Calu3 (cell line): ENCODE measurements at places on chromosomes 7 and 10. TPM values are rescaled to one million over a fixed set of nuclear protein-coding genes. Genes with fewer than 3 reads are reported as not detected.

GRCh38 chr10:124194199-124194824 lies 100.9 kb upstream of the CHST15 start:
- DNase-seq, result no peak
- peaks cover 37% of the 10 kb centered on the region for H3K27me3 ChIP-seq
- no peaks in the 10 kb centered on the region for H3K36me3 ChIP-seq
- no peaks in the 10 kb centered on the region for H3K4me1 ChIP-seq
- H3K27ac ChIP-seq, result no peak overlapping the region
- H3K4me3 ChIP-seq, result no peak overlapping the region

DNA sequence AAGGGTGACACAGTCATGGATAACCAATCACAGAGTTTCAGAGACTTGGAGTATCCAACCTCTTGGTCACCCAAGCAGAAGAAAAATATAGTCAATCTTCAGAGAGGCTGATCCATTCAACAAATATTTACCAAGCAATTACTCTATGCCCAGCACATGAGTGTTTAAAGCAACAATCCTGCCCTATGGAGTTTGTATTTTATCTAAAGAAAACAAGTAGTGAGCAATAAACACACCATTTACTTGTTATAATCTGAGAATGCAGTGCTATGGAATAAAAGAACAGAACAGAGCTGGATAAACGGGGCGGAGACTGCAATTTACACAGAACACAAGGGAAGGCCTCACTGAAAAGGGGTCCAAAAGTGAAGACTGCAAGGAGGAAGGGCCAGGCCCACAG lies 63.8 kb downstream of the GRB10 start:
- DNase-seq, result no peak
- no peak overlapping the region for H3K27ac ChIP-seq
- H3K4me3 ChIP-seq, result no peak overlapping the region
- H3K4me1 ChIP-seq, result peaks cover 34% of the 10 kb centered on the region
- no peaks in the 10 kb centered on the region for H3K27me3 ChIP-seq
- peaks cover 17% of the 10 kb centered on the region for H3K36me3 ChIP-seq

- peaks cover 46% of the 10 kb centered on the region for H3K27me3 ChIP-seq
- no peak for DNase-seq
- H3K4me1 ChIP-seq, result no peaks in the 10 kb centered on the region
- H3K36me3 ChIP-seq, result no peaks in the 10 kb centered on the region
- H3K27ac ChIP-seq, result no peak overlapping the region
- H3K4me3 ChIP-seq, result no peak overlapping the region
Observed at GRCh38 chr10:122571892-122572291, 11.3 kb downstream of the DMBT1 start.

GRCh38 chr10:28594406-28594805 lies 61.5 kb downstream of the WAC start:
- H3K4me3 ChIP-seq, result no peak overlapping the region
- peaks cover 38% of the 10 kb centered on the region for H3K4me1 ChIP-seq
- peaks cover 41% of the 10 kb centered on the region for H3K36me3 ChIP-seq
- H3K27ac ChIP-seq, result no peak overlapping the region

- no peaks in the 10 kb centered on the region for H3K27me3 ChIP-seq
- no peak for DNase-seq
- H3K4me3 ChIP-seq, result no peak overlapping the region
- peak overlapping the region; percentile 50 for H3K27ac ChIP-seq
- H3K4me1 ChIP-seq, result peaks cover 47% of the 10 kb centered on the region
Observed at GRCh38 chr10:14652067-14652466, 122.6 kb downstream of the FAM107B start.

DNA sequence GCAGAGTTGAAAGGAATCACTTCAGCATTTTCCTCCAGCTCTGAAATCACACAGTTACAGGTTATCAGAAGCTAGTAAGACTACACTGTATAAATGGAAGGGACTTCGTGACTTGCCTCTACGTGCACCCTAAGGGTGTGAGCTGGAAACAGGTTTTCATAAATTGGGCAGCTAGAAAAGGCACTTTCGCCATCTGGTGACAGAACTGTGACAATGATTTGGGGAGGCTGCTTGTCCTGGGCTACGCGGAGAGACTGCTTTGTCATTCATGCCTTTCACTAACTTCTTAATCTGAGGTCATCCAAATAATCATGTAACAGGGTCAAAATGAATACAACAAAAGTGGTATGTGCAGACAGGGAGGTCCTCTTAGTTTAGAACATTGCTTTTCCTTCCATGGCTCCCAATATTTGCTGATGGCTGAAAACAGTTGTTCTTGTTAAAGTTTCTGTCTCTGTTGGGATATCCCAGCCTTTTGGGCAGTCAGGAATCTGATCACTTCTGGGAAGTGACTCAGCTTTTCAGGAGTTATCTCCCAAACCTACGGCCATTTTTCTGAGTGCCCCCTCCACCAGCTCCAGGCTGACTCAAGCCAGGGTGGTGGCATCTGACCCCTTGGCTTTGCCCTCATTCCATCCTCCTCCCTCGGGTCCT lies 17.8 kb downstream of the VWC2 start:
- H3K36me3 ChIP-seq, result no peaks in the 10 kb centered on the region
- no peak overlapping the region for H3K27ac ChIP-seq
- no peaks in the 10 kb centered on the region for H3K4me1 ChIP-seq
- no peaks in the 10 kb centered on the region for H3K27me3 ChIP-seq
- H3K4me3 ChIP-seq, result no peak overlapping the region
- peak; percentile 46 for DNase-seq

DNA sequence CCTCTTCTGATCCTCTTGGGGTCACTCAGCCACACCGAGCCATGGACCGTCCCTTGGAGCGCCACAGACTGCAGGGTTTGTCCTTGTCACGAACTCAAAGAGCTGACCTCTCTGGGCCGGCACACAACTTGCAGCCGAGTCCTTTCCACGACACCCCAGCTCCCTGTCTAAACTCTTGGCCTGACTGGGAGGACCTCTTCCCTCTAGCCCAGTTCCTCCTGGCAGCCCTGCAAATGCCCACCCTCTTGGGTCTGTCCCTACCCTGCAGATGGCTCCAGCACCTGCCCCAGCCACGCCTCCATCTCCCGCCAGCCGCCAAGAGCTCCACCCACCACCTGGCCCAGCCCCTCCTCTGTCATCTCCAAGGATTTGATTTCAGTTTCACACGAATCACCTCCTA lies 339.2 kb downstream of the DNAJB6 start:
- no peaks in the 10 kb centered on the region for H3K27me3 ChIP-seq
- H3K4me3 ChIP-seq, result no peak overlapping the region
- H3K4me1 ChIP-seq, result peaks cover 7% of the 10 kb centered on the region
- no peak overlapping the region for H3K27ac ChIP-seq

- no peaks in the 10 kb centered on the region for H3K27me3 ChIP-seq
- H3K4me1 ChIP-seq, result peaks cover 12% of the 10 kb centered on the region
- no peaks in the 10 kb centered on the region for H3K36me3 ChIP-seq
- no peak overlapping the region for H3K27ac ChIP-seq
Observed at GRCh38 chr10:119754085-119754484, 28.2 kb downstream of the INPP5F start.

DNA sequence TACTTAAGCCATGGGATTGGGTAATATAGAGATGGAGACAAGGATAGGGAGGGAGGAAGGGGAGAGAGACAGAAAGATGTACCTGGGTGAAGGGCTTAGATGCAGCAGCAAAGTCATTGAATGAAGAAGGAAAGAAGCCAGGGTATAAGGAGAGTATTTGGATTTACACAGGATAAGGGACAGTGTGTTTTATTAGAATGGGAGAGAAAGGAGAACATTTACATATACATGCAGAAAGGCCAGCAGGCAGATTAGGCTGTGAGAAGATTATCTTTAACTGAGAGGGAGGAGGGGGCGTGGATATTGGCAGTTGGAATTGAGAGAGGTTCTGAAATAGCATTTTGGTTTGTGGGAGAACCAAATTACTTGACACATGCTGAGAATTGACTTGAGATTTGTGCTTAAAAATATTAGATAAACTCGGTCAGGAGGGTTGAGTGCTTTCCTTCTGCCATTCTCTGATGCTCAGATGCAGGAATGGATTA lies 161.5 kb upstream of the ZNF804B start:
- DNase-seq, result no peak
- no peaks in the 10 kb centered on the region for H3K27me3 ChIP-seq
- H3K4me1 ChIP-seq, result no peaks in the 10 kb centered on the region
- no peaks in the 10 kb centered on the region for H3K36me3 ChIP-seq
- no peak overlapping the region for H3K27ac ChIP-seq

DNA sequence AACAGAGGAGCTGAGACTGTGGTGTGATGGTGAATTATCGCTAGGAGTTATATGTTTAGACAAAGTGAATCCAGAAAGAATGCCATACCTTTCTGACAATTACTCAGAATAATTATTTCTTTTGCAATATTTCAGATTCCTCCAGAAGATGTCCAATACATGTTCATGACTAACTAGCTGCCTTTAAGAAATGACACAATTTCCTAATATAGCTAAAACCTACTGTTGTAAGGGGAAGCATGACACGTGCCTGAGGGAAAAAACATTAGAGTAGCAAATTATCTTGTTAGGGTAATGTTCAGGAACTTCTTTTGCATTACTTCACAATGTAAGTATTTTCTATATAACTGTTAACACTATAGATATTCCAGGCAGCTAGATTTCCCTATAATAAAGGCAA lies 150.3 kb downstream of the COL28A1 start:
- no peaks in the 10 kb centered on the region for H3K36me3 ChIP-seq
- H3K4me1 ChIP-seq, result no peaks in the 10 kb centered on the region
- no peak overlapping the region for H3K4me3 ChIP-seq
- DNase-seq, result no peak
- H3K27ac ChIP-seq, result no peak overlapping the region

GRCh38 chr7:151683615-151684407 lies 164.1 kb upstream of the RHEB start:
- no peak overlapping the region for H3K4me3 ChIP-seq
- H3K27me3 ChIP-seq, result no peaks in the 10 kb centered on the region
- peaks cover 5% of the 10 kb centered on the region for H3K36me3 ChIP-seq
- no peak for DNase-seq
- H3K27ac ChIP-seq, result no peak overlapping the region

- DNase-seq, result no peak
- H3K27me3 ChIP-seq, result no peaks in the 10 kb centered on the region
- H3K4me3 ChIP-seq, result no peak overlapping the region
- H3K4me1 ChIP-seq, result no peaks in the 10 kb centered on the region
- H3K27ac ChIP-seq, result no peak overlapping the region
Observed at GRCh38 chr7:70744492-70744891, 387.5 kb upstream of the GALNT17 start.

DNA sequence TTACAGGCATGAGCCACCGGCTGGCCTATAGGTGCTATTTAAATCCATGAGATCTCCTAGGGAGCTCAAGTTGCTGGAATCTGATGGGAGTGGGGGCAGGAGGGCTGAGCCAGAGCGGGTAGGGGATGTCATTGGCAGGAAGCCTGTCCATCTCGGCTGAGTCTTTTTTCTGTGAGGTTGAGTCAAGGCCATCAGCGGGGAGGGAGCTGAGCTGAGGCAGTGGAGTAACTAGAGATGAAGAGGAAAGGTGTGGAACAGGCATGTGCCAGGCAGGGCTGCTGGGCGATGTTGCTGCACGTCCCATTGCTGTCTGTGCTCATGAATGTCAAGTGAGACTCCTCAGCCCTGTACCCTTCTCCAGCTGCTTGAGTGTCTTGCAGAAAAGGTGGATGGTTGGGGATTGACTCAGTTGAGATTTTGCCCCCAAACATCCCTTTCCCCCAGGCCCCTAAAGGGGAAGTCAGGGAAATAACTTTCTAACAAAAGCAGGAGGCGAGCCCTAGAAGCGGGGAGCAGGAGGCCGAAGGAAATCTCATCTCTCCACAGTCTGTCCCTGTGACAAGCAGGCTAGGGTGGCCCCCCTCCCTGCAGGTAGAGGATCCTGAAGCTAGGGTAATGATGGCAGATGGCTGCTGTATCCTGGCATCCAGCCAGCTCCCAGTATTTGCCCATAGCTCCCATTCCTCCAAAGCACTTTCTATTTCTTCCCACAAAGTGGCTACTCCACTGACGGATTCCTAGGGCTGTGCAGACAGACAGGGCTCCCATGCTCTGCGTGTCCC lies 5.4 kb downstream of the ATP6V1F start:
- H3K27me3 ChIP-seq, result peaks cover 7% of the 10 kb centered on the region
- DNase-seq, result no peak
- H3K27ac ChIP-seq, result peak overlapping the region; percentile 23
- H3K4me1 ChIP-seq, result peaks cover 21% of the 10 kb centered on the region

DNA sequence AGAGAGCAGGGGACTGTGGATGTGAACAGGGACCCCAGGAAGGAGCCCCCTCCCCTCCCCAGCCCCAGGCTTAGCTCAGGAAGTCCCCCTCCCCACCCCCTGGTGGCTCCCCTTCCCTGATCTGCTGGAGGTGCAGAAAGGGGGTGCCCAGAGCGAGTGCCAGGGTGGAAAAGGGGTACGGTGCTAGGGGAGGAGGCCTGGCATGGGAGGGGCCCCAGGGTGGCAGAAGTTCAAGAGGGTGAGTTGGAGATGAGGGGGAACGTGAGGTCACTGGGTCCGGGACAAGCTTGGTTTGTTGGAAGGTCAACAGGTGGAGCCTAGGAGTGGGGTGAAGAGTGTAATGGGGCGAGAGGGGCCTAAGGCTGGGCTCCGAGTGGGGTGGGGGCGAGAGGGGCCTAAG lies 21.5 kb upstream of the TBL2 start:
- no peaks in the 10 kb centered on the region for H3K36me3 ChIP-seq
- H3K27me3 ChIP-seq, result peaks cover 33% of the 10 kb centered on the region
- H3K4me1 ChIP-seq, result no peaks in the 10 kb centered on the region
- no peak for DNase-seq

- peaks cover 20% of the 10 kb centered on the region for H3K4me1 ChIP-seq
- H3K27ac ChIP-seq, result no peak overlapping the region
- H3K36me3 ChIP-seq, result peaks cover 27% of the 10 kb centered on the region
- no peaks in the 10 kb centered on the region for H3K27me3 ChIP-seq
Observed at GRCh38 chr7:143405173-143406001, 3.3 kb downstream of the EPHA1 start.

- peak overlapping the region; percentile 52 for H3K27ac ChIP-seq
- H3K4me3 ChIP-seq, result no peak overlapping the region
- H3K4me1 ChIP-seq, result peaks cover 25% of the 10 kb centered on the region
- H3K36me3 ChIP-seq, result peaks cover 53% of the 10 kb centered on the region
Observed at GRCh38 chr10:29703271-29703670, 68.5 kb upstream of the SVIL start.

MMRN2 gene
- 0.83 TPM in 1 of 2 replicates, not detected in the other for total RNA-seq

LLCFC1 gene
- not detected in 2 replicates for total RNA-seq

SLC26A3 gene
- not detected in 2 replicates for total RNA-seq

PIK3CG gene
- total RNA-seq, result not detected in 2 replicates
